ENCODE measurements at places on chromosomes 6 and 20.
A peak's percentile ranks its signal among the peaks of the same experiment; 100 is the strongest.

DNA sequence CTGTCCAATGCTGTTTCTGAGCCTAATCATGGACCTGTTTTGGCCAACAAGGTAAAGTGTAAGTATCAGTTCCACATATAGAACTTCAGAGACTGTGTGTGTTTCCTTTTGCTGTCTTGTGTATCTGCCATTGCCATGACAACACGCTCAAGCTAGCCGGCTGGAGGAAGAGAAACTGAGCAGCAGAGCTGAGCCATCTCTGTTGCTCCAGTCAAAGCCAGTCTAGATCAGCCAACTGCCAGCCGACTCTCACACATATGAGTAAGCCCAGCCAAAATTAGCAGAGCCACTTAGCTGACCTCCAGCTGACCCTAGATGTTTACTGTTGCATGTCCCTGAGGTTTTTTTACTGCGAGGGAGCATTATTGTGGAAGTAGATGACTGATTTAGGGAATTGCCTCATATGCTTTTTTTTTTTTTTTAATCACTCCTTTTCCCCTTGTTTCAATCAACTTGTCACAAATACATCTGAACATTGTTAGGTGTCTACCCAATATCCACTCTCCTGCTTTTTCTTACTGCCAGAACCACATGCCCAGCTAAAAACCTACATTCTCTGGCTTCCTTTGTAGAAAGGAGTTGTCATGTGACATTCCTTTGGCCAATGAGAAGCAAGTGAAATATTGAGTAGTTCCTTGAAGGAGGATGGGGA, 304.3 kb upstream of the SUPT3H start:
- DNase-seq, result peak; percentile 99

GRCh38 chr6:149049230-149049629, 268.3 kb upstream of the TAB2 start:
- DNase-seq, result peak; percentile 44

DNA sequence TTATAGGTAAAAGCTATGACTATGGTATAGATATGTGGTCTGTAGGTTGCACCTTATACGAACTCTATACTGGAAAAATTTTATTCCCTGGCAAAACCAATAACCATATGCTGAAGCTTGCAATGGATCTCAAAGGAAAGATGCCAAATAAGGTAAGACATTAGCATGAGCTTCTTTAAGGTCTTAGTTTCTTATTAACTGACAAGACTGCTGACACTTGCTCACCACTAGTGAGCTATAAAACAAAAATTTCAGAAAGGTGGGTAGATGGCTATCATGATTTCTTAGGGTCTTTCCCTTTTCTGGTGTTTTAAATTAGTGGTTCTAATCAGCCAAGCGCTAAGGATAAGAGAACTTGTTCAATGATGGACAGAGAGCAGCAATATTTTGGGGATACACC, 21.9 kb downstream of the FAM217A start:
- DNase-seq, result peak; percentile 72

DNA sequence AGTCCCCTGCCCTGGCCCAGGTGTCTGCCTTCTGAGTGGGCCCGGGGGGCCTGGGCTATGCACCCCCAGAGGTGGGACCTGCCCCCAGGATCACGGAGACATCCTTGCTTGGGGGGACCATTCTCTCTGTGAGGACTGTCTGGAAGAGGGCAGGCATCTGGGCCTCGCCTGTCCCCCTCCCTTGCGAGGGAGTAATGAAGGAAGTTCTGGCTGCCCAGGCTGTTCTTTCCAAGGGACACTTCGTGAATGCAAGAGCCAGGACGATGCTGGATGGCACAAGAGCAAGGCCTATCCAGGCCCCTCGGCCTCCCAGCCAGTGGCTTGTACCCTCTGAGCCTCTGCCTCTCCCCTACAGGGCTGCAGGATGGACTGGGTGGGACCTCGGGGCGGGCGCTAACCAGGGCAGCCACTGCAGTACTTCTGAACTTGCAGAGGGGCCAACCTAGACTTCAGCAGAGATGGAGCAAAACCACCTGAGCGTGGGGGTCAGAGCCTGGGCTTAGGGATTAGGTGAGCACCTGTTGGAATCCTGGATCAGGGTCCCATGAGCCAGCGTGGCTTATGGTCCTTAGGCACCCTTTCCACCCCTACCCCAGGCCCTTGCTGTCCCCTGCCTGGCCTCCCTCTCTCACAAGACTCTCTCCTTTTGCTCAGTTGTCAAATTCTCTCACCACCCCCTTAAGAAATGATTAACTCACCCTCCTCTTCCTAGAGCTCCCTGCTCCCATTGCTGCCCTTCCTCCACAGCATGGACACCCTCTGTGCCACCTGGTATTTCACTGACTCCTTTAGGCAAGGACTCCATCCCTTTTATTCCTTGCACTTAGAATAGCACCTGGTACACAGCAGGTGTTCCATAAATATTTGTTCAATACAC, 53.2 kb downstream of the CTCFL start:
- DNase-seq, result no peak

DNA sequence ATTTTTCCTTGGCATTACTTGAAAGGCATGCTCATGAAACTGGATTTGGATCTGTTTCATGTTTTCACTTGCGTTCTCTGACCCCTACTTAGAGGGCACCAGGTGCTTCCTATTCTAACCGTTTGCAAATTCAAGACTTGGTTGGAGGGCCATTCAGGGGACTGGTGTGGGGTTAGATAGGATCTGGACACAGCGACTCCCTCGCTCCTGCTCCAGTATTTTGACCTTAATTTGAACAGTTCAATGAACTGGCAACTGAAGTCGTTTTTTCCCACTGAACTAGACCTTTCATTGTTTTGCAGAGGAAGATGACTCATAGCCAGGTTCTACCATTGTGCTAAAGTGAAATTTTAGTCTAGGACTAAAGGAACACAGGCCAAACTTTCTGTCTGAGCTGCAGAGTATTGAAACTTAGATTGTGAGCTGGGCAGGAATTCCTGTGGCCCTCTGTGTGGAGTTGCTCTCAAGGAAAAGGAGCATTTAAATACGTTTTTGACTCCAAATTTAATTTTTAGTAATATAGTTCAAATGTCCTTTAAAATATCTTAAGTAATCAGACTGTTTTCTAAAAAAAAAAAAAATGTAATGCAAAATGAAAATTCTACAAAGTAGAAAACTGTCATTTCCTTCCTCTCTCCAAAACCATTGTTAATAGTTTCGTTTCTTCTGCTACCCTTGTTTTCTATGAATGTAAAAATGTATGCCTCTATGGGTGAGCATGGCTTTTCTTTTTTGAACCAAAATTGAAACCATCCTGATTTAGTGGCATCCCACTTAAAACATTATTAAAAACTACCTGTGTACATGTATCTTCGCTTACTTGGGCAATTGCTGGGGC, 64.8 kb downstream of the UTRN start:
- peak; percentile 74 for DNase-seq
